Suppressor macrophage treated with lipopolysaccharide for 4 hours (primary cell): ENCODE measurements at places on chromosomes 3 and 15.

DNA sequence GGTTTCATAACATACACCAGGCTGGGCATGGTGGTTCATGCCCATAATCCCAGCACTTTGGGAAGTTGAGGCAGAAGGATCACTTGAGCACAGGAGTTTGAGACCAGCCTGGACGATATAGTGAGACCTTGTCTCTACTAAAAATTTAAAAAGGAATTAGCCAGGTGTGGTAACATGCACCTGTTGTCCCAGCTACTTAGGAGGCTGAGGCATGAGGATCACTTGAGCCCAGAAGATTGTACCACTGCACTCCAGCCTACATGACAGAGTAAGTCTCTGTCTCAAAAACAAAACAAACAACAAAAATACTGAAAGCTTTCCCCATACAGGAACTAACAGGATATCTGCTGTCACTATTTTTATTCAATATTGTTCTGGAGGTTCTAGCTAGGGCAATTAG is 20.9 kb downstream of the GREM1 start:
- no peak for DNase-seq

GRCh38 chr3:85312331-85312730 is 353.5 kb downstream of the CADM2 start:
- DNase-seq: no peak

- no peak for DNase-seq
Measured at GRCh38 chr3:15121936-15122335, 23.0 kb upstream of the RBSN start.

- no peak for DNase-seq
Measured at GRCh38 chr3:9402410-9403228, 5.2 kb downstream of the SETD5 start.

- DNase-seq: no peak
Measured at GRCh38 chr15:75721923-75722870, 9.5 kb upstream of the CSPG4 start.

DNA sequence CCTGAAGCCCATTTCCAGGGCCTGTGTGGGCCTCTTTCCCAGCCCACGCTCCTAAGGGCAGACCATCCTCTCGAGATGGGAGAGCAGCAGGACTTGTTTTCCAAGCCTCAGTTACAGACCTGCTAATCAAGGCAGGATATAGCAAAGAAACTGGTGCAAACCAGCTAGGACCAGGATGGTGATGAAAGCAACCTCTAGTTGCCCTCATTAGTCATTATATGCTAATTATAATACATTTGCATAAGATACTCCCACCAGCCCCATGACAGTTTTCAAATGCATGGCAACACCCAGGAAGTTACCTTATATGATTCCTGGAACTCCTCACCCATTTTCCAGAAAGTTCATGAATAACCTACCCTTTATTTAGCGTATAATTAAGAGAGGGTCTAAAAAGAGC is 34.4 kb upstream of the TRH start:
- DNase-seq: no peak

- peak; percentile 16 for DNase-seq
Measured at GRCh38 chr3:49469037-49469935, 781 bp upstream of the DAG1 start.

- DNase-seq: peak; percentile 55
Measured at GRCh38 chr3:105959851-105960250, 91.0 kb upstream of the CBLB start.

- DNase-seq: no peak
Measured at GRCh38 chr3:43095370-43095769, 10.5 kb downstream of the POMGNT2 start.

DNA sequence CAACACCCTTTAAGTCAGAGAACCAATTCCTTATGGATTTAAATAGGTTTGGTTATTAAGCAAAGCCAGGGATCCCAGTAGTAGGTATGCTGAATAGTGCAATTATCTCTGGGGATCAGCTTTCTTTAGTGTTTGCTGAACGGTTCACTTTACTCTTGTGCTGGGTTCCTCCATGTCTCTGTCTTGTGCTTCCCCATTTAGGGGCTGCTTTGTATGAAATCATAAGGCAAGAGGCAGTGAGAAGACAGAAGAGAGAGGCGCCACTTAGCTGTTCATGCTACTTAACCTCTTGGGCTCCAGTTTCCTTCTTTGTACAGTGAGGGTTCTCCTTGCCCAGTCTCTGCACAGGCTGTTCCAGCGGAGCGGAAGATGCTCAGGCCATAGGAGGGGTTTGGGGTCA is 3.5 kb downstream of the ST6GAL1 start:
- peak; percentile 32 for DNase-seq

GRCh38 chr3:22893101-22893500 is 310.0 kb upstream of the UBE2E2 start:
- no peak for DNase-seq

GRCh38 chr3:71583566-71584393 is at the start of gene FOXP1:
FOXP1 (minus strand) TSS chr3:71583728; CDS start chr3:71198381, 385,347 bp downstream.
- DNase-seq: peak; percentile 63

DNA sequence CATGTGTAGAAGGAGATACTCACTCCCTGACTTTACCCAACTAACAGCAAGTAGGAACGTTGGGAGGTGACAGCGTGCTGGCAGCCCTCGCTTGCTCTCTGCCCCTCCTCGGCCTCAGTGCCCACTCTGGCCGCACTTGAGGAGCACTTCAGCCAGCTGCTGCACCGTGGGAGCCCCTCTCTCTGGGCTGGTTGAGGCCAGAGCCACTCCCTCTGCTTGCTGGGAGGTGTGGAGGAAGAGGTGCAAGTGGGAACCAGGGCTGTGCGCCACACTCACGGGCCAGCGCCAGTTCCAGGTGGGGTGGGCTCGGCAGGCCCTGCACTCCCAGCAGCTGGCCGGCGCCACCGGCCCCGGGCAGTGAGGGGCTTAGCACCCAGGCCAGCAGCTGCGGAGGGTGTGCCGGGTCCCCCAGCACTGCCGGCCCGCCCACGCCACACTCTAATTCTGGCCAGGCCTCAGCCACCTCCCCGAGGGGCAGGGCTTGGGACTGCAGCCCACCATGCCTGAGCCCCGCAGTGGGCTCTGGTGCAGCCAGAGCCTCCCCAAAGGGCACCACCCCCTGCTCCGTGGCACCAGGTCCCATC is 68.4 kb upstream of the FRMD4B start:
- DNase-seq: no peak

GRCh38 chr3:46460051-46460450 is 4.7 kb downstream of the LTF start:
- DNase-seq: no peak
